Stimulated activated CD4-positive, alpha-beta T cell treated with anti-CD3 and anti-CD28 coated beads, Interleukin-12 subunit alpha, Interleukin-12 subunit beta, amount 100 ng/mL, for 24 hours (primary cell): ENCODE measurements at places on chromosomes 7 and 10.
A peak's percentile ranks its signal among the peaks of the same experiment; 100 is the strongest.

GRCh38 chr10:119595134-119595675, 1.6 kb downstream of the TIAL1 start:
- no peak for DNase-seq

DNA sequence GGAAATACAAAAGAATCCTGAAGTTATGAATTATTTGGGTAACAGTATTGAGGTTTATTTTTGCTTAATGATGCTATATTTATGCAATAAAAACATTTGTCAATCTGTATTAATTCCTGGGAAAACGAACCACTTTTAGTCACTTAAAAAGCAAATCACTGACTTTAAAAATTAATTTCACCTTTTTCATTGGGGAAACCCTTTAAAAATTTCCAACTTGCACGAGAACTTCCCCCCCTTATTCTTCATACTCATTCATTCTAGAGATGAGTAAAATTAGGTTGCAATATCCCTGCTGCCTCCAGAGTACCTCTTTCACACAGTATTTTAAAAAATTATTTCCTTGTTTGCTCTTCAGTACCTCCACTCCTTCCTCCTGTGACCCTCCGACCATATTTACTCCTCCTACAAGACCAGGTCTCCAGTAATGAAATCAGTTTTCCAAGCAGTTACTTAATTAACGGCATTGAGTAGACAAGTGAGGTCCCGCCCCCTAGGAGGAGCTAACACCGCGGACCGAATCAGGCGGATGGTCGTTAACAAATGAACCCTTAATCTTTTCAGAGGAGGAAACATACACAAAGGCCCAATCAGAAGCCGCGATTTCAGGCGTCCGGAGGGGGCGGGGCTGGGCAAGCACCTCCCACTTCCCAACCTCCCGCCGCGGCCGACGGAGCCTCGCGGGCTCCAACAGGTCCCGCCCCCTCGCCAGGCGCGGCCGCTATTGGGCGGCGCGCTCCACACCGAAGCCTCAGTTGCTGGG, 465 bp upstream of the TRIM24 start:
- DNase-seq: peak; percentile 94

DNA sequence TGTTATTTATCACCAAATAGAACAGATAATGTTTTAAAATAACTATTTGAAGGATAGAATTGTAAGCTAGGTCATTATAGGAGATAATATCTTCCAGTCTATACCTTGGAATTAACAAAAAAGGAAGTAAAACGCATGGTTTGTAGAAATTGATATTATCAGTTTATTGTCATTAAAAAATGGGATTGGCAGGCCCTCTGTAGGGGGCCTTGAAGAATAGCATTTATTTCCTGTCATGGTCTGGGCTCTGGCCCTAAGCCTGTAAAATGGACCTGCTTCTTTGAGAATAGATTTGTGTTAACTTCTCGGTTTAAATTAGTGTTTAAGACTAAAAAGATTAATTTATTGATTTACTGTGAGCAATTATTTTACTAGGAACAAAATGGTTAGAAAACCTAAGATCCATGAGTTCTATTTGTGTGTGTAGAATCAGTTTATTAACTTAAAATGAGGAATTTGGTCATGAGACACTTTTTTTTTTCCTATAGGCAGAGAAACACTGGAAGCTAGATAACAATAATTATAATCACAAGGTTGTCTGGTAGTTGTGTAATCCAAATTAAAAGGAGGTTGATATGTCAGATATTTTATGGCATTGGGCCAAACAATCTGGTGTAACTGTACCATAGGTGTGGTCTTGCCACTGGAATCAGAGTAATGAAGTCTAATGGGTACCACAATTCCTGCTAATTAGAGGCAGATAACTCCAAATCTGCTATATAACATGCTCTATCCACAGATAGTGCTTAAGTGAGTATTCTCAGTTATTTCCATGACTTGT, 197.4 kb upstream of the FOXP2 start:
- DNase-seq: no peak

DNA sequence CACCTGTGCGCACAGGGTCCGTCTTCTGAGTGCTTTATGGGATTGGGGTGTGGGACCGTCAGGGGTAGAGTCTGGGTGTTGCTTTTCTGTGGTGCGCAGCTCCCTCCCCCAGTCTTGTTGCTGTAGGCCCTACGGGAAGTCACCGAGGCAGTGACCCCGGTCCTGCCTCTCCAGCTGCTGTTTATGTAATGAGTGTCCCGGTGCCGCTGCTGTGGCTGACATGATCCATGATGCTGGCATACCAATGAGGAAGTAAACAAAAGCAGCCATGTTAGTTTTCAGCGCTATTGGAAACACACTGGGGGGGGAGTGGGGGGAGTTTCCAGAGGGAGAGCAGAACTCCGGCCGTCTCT, 1.1 kb downstream of the TRIM8 start:
- no peak for DNase-seq

DNA sequence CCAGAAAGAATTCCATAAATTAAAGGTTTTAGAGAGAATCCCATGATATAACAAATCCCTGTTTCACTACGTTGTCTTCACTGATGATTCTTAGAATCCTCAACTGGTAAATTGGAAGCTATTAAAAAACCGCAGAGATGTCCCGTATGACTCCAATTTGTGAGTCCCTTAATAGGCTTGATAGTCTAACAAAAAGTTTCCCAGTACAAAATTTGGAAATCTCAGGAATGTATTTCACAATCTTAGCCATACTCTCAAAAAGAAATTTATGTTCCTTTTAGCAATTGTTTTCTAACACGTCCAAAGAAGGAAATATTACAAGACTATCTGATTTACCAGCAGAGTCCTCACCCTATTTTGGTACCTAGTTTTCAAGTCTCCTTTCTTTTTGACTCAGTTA, 2.5 kb downstream of the TES start:
- DNase-seq: no peak

DNA sequence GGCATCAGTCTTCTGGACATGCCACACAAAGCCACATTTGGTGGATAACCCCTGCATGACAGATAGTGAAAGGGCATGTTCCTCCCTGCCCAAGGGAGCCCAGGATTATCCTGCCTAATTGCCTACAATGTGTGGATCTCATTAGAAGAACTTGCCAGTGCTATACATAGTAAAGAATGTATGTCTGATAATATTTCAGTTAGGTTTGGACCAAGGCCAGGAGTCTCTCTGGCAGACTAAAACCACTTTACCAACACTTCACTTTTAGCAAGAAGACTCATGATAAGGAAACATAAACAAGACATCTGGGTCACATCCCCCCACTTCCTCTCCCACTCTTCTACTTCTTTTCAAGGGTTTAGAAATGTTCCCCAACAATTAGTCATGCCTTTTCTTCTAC, 196.7 kb downstream of the MTERF1 start:
- no peak for DNase-seq

DNA sequence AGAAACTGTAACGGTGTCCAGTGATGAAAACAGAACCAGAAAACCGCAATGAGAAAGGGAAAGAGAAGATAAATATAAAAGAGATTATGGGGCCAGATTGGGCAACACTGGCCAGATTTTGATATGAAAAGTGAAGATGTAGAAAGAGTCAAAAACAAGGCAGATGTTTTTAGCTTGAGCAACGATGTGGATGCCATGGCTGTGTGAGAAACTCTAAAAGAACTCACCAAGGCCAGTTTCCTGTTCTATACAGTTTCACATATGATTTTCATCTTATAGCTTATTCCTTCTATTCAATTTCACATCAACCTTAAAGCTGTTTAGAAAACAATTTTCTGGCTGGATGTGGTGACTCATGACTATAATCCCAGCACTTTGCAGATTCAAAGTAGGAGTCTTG, 36.3 kb downstream of the CSTF2T start:
- no peak for DNase-seq

DNA sequence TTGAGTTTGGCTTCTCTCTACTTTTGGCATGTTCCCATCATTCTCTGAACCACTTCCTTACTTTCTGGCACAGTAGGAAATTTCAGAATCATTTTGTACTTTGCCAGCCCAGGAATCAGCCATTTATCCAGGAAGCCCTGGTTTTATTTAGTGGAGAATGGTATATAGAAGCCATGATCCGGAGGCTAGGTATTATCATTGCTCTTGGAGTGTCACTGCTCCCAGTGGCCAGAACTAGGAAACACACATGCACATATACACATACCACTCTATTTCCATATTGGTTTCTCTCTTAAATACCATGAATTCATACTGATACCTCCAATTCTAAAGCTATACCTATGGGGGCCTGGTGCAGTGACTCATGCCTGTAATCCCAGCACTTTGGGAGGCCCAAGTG, 36.3 kb downstream of the SUFU start:
- no peak for DNase-seq

GRCh38 chr7:129210256-129210988, 14.4 kb upstream of the AHCYL2 start:
- DNase-seq: peak; percentile 43
